ENCODE measurements at places on chromosomes 5 and 9.
A peak's percentile ranks its signal among the peaks of the same experiment; 100 is the strongest.

DNA sequence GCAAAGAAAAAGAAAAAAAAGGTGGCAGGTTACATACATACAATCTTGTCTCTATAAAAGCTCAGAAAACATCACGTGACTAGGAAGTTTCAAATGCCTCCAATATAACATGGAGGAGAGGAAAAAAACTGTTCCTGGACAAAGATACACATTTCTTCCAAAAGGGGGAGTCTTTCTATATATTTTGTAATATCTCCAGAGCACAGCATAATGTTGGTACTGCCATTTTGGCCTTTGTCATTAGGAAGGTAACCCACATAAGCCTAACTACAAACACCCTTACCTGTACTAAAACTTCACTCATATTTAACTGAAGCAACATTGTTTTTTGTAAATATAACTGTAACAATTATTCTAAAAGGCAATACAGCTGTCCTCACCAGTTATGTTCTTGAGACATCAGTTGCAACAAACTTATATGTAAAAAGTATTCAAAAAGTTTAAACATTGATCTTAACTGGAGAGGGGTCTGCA, 1.2 kb upstream of the BTF3 start:
- peak; percentile 68 for DNase-seq

- DNase-seq = no peak
Measured at GRCh38 chr5:1390861-1391600, 46.1 kb upstream of the CLPTM1L start.

DNA sequence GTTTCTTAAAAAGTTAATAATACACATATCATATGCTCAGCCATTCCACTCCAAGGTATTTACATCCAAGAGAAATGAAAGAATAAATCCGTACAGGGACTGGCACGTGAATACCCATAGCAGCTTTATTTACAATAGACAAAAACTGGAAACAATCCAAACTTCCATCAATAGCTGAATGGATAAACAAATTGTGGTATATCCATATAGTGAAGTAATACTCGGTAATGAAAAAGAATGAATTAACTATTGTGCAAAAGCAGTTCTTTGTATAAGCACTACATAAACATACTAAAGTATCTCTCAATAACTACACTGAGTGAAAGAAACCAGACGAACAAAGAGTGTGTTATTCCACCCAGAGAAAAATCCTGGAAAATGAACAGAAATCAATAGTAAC, 17.6 kb downstream of the COL23A1 start:
- DNase-seq = no peak

DNA sequence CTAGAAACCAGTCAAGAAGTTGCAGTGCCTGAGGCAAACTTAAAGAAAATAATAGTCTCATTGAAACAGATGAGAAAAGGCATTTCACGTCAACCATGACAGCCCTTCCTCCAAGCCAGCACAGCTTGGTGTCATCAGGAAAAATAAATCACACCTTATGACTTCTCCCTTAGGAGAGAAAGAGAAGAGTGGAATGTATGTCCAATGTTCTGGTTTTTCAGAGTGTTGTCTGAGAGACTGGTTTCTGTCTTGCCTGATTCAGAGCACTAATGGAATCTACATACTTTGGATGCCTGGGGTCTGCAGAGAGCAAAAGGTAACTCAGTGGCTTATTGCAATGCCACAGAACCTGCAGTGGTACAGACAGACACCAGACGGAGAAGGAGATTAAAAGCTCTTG, 105.5 kb upstream of the PDE4D start:
- peak; percentile 18 for DNase-seq

DNA sequence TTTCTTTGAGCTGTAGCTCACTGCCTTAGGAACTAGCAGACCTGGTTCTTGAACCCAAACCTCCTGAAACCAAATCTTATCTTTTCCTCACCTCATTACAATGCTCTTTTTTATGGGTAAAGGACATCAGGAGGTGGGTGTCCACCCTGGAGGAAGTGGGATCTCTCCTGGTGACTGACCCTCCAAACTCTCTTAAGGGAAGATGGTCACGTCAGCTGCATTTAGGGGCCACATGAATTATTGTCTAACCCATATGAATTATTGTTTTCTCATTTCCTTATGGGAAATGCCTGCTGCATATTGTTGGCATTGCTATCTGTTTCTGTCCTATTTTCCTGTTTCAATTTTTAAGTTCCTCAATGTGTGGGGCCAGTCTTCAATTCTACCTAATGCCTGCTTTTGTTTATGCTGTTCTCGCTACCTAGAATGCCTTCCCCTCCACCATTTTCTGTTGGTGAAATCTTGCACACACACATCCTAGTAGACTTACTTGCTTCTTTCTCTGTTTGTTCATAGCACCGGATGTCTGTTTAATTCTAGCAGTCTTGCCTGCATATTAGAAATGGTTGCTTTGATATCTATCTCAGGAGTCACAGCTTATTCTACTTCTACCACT, 22.0 kb upstream of the SPINK1 start:
- DNase-seq = no peak

DNA sequence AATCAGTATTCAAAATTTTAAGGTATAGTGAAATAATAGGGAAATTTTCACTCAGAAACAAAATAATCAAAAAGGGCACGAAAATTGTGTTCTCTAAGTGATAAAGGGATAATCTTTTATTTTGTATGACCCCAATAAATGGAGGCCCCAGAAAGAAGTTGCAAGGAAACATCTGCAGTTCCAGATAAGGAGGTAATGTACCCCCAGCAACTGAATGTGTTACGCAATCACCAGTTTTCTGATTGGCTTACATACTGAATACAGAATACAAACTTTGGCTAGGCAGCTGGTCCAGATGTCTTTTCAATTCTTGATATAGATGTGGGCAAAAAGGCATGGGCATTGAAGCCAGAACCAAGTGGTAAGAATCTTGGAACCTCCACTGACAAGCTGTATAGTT, 1.7 kb upstream of the TOPORS start:
- DNase-seq = no peak

GRCh38 chr5:172453986-172454357, 353 bp downstream of the SH3PXD2B start:
- DNase-seq = no peak

DNA sequence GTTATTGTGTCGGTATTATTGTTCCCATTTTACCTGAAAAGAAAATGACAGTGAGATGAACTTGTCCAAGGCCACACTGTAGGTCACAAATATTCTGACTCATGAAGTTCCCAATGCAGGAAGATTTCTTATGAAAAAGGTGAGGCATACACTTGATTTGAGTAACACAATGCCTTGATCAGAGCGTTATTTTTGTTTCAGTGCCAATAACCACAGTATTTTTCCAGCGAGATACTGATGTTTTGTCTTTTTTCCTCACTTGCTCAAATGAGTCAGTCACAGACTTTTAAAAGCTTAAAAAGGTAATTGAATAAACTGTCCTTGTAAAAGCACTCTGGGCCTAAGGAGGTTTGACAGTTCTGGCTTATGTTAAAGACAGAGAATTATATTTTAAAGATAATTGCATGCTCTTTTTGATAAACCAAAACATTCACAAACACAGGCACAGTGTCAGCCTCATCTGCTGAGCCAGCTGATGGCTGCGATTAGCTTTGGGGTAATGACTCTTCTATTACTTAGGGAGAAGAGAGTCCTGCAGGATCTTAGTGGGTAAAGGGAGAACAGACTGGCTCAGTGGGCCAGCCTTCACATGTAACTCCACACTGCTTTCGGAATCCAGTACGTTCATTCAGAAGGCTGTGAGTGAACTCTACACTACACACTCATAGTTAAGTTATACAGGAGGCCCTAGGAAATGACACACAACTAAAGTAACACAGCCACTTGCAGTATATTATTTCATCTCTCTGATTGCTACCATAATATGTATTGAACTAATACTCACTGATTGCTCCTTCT, 165.5 kb upstream of the CD180 start:
- DNase-seq = no peak

DNA sequence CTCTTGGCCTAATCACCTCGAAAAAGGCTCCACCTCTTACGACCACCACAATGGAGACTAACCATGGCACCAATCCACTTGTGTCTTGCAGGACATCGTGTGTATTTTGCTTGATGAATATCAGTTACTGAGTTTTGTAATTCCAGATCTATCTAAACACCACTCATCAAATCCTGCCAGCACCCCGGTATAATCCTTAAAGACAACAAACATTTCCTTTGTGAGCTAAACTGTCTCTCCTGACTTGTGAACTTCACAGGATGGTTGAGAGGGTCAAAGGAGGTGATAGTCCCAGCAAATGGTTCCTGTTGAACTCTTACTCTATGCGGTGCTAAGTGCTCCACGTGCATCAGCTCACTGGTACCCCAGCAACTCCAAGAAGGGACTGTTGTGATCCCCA, 4.0 kb upstream of the TOR1B start:
- no peak for DNase-seq

DNA sequence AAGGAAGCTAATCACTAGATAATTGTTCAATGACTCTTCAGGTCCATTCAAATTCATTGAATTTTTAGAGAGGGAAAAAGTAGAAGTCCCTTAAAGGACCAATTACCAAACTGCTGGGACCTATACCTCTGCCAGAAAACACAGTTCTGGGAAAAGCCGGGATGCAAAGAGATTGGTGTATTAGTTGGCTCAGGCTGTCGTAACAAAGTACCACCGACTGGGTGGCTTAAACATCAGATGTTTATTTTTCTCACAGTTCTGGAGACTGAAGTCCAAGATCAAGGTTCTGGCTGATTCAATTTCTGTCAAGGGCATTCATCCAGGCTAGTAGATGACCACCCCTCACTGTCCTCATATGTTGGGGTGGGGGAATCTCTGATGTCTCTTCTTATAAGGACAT, 177.1 kb upstream of the FSTL4 start:
- no peak for DNase-seq

GRCh38 chr5:2695200-2695891, 56.1 kb downstream of the IRX2 start:
- DNase-seq = no peak

DNA sequence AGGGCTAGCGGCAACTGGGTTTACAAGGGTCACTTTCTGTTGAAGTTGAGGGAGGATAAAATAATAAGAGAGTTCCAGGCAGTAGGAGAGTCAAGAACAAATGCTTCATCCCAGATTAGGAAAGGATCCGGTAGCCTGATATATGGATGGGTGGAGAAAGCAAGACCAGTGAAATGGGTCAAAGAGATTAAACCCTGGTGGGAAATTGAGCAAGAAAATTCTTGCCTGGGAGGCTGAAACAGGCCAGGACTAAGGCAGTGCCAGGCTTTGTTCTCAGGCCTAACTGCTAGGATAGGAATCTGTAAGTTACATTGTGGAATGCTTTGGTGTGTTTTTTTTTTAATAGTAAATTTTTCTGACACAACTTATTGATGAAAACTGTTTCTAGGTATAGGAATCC, 257.4 kb upstream of the RFX3 start:
- no peak for DNase-seq

DNA sequence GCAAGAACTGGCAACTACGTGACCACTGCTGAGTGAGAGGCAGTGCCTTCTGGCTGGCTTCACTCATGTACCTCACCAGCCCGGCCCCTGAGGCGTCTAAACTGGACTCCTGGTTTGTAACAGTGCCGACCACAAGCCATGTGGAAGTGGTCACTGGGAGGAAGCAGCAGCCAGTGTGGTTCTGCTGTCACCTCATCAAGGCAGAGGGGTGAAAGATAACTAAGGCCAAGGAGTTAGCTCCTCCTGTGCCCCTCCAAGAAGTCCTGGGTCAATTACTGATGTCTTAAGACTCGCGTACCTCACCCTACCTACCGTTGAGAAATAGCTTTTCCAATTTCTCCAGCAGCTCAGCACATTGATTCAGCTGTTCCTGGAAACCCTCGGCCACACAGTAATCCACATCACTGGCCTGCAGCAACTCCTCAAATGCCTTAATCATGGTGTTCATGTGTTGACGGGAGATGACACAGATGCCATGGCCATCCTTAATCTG, 142.9 kb downstream of the CDK5RAP2 start:
- DNase-seq = no peak

DNA sequence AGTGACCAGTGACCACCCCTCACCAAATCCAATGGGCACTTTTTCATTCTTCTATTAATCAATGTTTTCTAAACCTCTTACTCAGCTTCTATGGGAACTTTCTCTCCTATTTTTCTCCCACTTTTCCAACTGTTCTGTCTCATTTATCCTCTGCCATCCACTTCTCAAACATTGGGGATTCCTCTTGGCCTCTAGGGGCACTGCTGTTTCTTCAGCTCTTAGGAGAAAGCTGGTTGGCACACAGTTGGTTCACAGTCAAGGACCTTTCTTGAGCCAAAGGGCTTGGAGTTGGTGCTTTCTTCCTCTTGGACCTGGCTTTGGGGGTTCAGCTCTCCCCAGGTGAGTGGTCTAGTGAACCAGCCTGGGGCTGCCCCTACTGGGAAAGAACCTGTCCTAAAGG, 112.2 kb upstream of the LHFPL2 start:
- no peak for DNase-seq

DNA sequence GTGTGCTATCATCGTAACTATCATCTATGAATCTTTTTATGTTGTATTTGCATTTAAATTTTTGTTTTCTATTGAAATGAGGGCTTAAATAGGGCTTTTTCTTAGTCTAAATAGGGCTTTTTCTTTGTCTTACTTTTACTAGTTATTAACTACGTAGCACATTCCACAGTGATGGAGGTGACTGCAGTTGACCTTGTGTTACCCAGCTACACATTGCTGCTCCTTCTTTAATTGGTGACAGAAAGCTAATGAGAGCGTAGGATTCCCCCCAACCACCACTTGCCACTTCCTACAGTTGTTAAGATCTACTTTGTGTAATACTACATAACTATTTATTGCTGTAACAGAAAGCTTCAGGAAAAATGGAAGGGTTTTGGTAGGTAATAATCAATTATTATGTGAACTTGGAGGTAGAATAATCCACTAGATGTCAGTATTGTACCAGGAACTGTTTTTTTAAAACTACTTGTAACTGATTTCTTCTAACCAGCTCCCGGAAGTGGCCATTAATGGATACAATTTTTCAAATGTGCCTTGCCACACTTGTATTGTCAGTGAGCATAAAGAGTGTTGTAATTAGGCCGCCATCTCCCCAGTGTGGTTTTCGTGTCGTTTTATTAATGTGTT, 18.0 kb downstream of the MTRR start:
- peak; percentile 43 for DNase-seq

- DNase-seq = peak; percentile 75
Measured at GRCh38 chr9:32384364-32385151, at the start of gene ACO1. ACO1 (plus strand) TSS chr9:32384643; CDS start chr9:32405507, 20,864 bp downstream.

GRCh38 chr5:41459557-41459956, 50.8 kb downstream of the PLCXD3 start:
- DNase-seq = no peak

DNA sequence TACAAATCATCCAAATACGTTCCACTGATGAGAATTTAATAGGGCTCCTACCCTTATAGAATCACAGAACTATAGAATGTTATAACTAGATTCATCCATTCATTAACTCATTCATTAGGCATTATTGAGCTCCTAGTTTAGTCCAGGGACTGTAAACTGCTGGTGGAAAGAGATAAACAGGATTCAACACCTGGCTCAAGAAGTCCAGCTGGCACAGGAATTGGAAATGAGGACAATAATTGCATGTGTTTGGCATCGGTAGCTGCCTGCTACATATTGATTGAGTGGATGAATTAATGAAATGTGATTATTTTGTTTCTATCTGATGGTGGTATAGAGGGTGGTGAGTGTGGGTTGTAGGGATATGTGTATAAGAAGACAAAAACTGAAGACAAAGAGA, 100.8 kb upstream of the TLE1 start:
- no peak for DNase-seq

- DNase-seq = no peak
Measured at GRCh38 chr9:122219856-122220672, 8.7 kb downstream of the LHX6 start.

GRCh38 chr9:14400658-14400995, 86.7 kb upstream of the NFIB start:
- DNase-seq = peak; percentile 8

GRCh38 chr9:91100878-91101450, 260.8 kb downstream of the AUH start:
- no peak for DNase-seq

GRCh38 chr9:123407217-123407851, 51.3 kb downstream of the CRB2 start:
- DNase-seq = no peak

Measured in HTR-8/SVneo (cell line).